Naive thymus-derived CD4-positive, alpha-beta T cell (primary cell): ENCODE measurements at places on chromosomes 1 and 21. TPM values are rescaled to one million over a fixed set of nuclear protein-coding genes. Genes with fewer than 3 reads are reported as not detected.

DNA sequence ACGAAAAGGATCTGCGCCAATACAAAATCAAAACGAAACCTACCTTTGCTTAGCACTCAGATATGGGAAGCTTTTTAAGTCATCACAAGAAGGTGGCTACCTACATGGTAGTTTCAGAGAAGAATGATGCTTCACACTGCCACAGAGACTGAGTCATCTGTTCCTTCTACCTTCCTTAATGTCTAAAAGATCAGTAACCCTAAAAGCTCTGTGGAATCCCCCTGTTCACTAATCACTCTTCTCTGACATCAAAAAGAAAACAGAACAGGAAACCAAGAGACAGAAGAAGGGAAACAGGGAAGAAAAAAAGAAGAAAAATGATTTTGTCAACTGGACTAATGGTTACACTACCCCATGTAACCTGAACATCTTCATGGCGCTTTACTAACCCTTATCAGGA, 177.2 kb downstream of the SMYD3 start:
- DNase-seq, result no peak

GRCh38 chr1:198678301-198678836, 39.5 kb downstream of the PTPRC start:
- peak; percentile 77 for DNase-seq

CGN gene
- total RNA-seq, result 2.4 TPM

GRCh38 chr1:147725685-147726084, 34.7 kb downstream of the GJA5 start:
- no peak for DNase-seq

DNA sequence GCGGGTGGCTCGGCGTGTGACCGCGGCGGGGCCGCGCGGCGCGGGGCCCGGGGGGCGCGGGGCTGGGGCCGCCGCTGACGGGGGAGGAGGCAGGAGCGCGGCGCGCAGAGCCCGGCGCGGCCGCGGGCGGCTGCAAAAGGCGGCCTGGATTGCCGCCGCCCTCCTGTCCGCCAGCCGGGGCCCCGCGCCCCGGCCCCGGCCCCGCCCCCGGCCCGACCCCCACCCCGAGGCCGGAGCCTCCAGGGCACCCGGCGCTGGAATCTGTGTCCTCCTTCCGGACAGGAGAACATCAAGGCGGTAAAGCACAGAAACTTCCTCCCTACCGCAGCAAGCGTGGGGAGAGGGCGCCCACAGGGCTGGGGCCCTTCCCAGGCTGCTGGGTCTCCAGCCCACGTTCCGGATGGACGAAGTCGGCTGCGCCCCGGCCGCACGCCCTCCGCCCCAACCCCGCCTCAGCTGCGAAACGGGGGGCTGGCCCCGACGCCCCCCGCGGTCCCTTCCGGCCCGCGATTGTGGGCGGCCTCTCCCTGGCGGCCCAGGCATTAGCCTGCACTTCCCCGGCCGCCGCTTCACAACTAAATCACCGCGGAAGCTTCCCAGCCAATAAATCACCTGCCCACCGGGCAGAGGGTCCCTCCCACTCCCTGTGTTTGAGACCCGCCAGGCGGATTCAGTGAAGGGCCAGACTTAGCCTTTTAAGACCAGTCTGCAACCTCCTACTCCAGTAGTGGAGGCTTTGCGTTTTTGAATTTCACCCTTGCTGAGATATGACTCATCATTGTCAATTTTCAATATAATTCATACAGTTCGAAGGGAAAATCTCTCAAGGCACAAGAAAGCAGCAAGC, 106.0 kb downstream of the SLC45A1 start:
- DNase-seq, result peak; percentile 68

- no peak for DNase-seq
These were observed 39.4 kb downstream of the NRDC start for GRCh38 chr1:51839094-51839493.

DNA sequence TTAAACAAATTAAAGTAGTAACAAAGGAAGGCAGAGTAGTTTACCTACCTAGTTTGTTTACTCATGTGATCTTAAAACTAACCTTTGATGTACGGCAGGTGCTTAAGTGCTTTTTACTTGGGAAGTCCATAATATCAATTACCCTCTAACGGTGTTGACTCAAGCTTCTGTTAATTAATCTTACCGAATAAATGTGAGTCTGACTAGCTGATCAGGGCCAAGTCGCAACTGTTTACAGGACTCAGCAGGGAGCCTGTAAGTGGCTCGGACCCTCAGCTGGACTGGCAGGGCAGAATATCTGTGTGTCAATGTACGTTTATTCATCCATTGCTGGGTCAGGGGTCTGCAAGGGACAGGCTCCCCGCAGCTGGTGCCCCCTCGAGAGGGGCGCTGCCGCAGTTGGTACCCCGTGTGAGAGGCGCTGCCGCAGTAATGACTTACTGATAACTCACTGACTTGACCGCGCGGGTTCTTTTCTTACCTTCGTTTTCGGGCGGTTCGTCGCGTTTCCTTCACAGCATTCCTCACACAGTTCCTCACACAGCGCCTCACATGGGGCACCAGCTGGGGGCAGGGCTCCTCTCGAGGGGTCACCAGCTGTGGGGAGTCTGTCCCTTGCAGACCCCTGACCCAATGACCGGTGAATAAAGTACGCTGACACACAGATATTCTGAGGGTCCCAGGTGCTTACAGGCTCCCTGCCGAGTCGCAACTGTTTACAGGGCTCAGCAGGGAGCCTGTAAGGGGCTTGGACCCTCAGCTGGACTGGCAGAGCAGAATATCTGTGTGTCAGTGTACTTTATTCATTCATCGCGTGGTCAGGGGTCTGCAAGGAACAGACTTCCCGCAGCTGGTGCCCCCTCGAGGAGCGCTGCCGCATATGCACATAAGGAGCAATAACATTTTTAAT, 3.0 kb downstream of the FMO1 start:
- DNase-seq, result peak; percentile 3
